ENCODE measurements at places on chromosomes 3 and 15. TPM values are rescaled to one million over a fixed set of nuclear protein-coding genes. Genes with fewer than 3 reads are reported as not detected.

DNA sequence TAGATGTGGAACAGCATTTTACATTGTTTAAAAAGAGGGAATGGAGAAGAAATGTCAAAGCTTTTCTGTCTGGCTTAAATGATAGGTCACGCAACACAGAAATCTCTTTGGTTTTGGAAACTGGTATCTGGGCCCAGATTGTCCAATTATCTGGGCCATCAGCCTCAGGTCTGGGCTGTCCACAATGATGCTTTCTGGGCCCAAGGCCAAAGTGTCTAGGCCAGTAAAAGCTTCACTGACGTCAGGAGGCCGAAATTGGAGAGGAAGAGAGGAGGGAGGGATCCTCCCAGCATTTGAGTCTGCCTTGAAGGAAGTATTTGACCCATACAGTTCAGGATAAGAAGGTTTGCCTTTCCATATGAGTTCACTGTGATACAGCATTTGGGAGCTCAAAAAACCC lies 60.7 kb upstream of the ALDH1A3 start:
- no peak for DNase-seq

- no peak for DNase-seq
These were observed 485.2 kb upstream of the PROK2 start for GRCh38 chr3:72270072-72270681.

DNA sequence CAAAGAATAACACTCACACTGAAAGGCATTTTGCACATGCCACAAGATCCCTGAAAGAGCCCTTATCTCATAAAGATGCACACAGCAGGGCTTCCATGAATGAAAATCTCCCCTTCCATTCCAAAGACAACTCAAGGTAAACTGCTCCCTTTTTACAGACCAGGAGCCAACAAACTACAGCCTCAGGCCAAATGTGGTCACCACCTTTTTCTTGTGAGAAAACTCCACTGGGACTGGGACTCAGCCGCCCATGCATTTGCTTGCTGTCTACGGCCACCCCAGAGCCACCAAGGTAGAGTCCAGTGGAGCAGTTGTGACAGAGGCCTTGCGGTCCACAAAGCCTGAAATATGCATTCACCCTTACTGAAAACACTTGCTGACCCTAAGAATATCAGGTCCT lies 334.8 kb downstream of the OCA2 start:
- no peak for DNase-seq

DNA sequence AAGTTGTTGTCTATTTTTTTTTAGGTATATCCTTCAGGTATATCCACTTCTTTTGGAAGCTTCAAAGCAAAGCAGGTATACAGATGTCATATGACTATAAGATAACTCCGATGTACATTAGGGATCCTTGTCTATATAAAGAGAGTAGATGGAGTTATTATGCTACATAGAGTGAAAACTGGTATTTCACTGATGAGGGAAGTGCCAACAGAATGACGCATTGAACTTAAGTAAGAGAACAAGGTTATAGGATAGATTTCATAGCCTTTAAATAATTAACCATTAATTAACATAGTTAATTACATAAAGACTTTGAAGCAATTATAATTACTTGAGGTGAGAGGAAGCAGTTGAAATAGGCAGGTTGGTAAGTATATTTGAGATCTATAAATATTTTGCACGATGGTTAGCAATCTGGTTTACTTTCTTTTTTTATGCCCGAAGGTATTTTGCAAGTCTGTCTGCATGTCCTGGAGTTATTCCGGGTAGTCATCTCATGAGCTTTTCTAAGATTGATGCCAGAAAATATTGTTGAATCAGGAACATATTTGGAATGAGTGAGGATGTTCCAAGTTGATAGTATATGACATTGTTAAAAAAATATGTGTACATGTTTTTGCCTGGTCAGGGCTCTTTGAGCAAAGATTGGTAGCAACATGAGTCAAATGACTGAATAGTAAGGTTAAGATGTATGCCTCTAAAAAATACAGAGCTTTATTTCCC lies 299.5 kb upstream of the KCNMB2 start:
- DNase-seq = no peak

- DNase-seq = no peak
These were observed 72.8 kb downstream of the SMAD3 start for GRCh38 chr15:67137951-67138848.

DNA sequence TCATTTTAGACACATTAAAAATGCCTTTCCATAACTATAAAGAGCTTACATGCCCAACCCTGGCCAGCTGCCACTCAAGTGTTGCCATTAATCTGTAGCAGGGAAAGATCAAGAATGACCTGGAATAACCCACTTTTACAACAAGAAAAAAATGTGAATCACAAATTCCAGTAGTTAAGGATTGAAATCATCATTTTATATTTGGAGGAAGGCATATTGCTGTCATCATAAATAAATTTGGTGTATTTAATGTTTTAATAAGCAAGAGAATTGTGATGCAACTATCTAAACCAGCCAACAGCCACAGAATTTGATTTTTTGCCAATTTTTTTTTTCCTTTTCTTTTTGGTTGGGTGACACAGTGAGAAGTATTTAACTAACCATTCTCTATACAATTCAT lies 240.0 kb upstream of the SEMA6D start:
- no peak for DNase-seq

Gene ANKUB1
- total RNA-seq = not detected
